NCI-H1436 (cell line): ENCODE measurements at places on chromosomes 7 and 10.
A peak's percentile ranks its signal among the peaks of the same experiment; 100 is the strongest.

DNA sequence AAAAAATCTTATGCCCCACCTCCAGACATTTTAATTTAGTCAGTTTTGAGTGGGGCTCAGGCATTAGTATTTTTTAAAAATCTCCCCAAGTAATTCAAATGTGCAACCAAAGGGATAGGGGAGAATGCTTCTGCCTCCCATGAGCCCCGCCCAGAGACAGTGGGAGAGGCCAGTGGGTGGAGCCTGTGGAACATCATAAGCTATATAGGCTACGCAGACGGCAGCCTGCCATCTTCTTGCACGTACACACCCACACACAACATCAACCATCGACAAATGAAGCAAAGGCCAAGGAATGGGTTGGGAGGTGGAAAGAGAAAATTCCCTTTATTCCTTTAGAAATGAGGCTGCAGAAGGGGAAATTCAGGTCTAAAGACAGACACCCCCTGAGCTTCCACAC, 25.2 kb downstream of the CREB3L2 start:
- no peak for DNase-seq

- DNase-seq = no peak
Observed at GRCh38 chr7:138074121-138074520, 2.1 kb upstream of the AKR1D1 start.

GRCh38 chr7:15305002-15305600, 256.7 kb downstream of the AGMO start:
- DNase-seq = peak; percentile 62

DNA sequence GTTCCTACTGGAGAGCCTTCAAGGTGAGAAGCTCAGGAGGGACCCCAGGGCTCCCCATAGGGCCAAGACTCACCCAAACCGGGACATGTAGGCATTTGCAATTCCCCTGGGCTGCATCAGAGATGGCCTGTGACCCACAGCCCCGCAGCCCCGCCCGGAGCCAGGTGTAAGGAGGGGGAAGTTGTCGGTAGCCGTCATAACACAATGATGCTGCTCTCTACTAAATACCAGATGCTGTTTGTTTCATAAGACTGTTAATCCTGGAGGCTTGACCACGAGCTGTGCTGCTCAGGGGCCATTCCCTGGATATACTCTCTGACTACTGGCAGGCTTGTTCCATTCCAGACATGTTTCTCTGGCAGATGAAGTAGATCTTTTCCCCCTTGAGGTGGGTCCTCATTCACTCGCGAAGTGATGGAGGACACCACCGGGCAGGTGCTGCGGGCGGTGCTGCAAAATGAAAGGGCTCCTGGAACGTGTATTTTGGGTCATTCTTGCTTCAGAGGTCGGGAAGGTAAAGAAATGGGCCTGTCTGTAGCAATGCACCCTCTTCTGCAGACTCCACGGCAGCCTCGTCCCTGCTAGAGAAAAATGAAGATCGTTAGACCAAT, 61.1 kb downstream of the MKI67 start:
- no peak for DNase-seq
